ENCODE measurements at places on chromosomes 7 and 10.

GRCh38 chr7:153422291-153423209 is 629.6 kb upstream of the DPP6 start:
- no peak for DNase-seq

GRCh38 chr10:4262449-4262848 is 477.4 kb upstream of the KLF6 start:
- no peak for DNase-seq

DNA sequence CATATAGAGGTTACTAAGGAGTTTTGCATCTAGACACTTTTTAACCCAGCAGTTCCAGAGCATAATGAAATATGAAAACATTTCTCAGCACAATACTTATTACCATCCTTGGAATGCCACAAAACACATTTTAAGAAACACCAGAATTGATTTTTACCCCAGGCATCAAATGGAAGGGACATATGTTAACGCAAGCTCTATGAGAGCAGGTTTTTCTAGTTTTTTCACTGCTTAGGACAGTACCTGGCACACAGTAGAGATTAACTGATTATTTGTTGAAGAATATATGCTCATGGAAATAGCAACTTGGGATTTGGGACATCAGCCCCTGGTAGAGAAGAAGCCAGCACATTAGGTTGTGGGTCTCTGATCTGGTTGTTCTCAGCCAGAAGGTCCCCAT is 67.0 kb upstream of the ARID5B start:
- no peak for DNase-seq

DNA sequence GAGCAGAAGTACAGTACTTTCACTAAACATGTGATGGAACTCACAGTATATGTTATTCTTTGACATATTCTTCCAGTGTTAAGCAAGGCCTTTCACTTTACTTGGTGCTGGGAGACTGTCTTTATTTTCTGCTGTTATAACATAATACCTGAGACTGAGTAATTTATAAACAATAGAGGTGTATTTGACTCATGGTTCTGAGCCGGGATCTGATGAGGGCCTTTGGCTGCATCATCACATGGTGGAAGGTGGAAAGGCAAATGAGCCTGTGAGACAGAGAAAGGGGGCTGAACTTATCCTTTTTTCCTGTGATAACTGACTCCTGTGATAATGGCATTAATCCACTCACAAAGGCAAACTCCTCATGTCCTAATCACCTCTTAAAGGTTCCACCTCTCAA is 1.4 kb downstream of the SUPV3L1 start:
- no peak for DNase-seq

Measured in CD8-positive, alpha-beta memory T cell (primary cell).